ENCODE measurements at places on chromosomes 2 and 18.
A peak's percentile ranks its signal among the peaks of the same experiment; 100 is the strongest.

DNA sequence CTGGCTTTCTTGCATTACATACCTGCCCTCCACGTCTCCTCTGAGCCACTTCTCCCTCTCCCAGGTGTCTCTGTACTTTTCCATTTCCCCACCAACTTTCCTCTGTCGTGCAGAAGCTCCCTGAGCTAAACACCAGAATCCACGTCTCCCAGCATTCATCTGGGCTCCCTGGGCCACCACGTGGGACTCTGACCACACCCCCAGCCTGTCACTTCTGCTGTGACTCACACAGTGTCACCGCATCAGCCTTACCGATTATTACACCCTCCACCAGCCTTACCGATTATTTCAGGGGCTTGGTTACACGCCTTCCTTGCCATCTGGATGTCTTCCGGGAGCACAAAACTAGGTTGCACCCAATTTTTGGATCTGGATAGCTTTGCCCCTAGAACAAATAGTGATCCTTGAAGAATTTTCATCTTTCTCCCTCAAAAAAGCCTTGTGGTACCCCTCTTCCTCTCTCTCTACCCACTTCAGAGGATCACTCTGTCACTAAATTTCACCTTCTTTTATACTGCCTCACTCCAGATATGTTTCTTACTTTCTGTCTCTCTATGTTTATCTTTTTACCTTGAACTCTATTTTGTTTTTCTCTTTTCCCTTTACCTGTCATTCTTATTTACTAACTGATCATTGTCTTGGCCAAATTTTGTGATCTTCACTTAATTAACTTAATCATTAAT lies 136.9 kb upstream of the CAB39 start:
- peak; percentile 65 for DNase-seq

- no peak for DNase-seq
Observed at GRCh38 chr2:134707330-134707676, 11.5 kb downstream of the TMEM163 start.

GRCh38 chr18:63107171-63107845 lies 212.3 kb downstream of the BCL2 start:
- DNase-seq: no peak

DNA sequence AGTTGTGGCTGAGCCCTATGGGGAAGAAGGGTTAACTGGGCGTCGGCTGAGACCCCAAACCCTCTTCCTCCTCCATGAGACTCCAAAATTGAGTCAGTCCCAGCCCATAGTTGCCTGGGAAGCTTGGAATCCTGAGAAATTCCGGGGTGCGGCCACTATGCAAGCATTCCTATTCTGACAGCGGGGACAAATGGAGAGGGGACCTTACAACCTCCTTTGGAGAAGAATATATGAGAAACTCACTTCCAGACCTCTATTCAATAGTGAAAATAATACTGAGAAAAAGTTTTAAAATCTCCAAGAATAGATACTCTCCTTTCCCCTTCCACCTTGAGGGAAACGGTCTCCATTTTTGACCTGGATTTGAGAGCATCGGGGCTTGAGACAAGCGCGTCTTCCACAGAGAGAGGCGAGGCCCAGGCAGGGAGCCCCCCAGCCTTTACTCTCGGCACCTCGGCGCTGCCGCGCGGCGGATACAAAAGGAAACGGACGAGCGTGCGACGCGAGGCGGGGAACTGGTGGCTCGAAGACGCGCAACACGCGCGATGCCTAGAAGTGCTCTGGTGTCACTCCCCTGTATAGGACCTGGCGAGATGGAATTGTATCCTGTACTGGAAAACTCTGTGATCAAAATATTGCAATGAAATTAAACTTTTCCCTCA lies 11.1 kb downstream of the NR4A2 start:
- no peak for DNase-seq

DNA sequence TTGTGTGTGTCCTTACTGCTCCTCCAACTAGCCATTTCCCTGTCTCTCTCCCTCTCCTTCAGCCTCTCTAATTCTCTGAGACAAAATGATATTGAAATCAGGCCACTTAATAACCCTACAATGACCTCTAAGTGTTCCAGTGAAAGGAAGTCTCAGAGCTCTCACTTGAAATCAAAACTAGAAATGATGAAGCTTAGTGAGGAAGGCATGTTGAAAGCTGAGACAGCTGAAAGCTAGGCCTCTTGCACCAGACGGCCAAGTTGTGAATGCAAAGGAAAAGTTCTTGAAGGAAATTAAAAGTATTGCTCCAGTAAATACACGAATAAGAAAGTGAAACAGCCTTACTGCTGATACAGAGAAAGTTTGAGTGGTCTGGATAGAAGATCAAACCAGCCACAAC lies 72.9 kb downstream of the PRKCE start:
- DNase-seq: no peak

GRCh38 chr18:66210875-66211274 lies 393.0 kb downstream of the CDH19 start:
- DNase-seq: no peak

- no peak for DNase-seq
Observed at GRCh38 chr2:214960677-214961076, 151.2 kb upstream of the BARD1 start.

GRCh38 chr2:29420999-29421782 lies 306.0 kb downstream of the CLIP4 start:
- DNase-seq: no peak

DNA sequence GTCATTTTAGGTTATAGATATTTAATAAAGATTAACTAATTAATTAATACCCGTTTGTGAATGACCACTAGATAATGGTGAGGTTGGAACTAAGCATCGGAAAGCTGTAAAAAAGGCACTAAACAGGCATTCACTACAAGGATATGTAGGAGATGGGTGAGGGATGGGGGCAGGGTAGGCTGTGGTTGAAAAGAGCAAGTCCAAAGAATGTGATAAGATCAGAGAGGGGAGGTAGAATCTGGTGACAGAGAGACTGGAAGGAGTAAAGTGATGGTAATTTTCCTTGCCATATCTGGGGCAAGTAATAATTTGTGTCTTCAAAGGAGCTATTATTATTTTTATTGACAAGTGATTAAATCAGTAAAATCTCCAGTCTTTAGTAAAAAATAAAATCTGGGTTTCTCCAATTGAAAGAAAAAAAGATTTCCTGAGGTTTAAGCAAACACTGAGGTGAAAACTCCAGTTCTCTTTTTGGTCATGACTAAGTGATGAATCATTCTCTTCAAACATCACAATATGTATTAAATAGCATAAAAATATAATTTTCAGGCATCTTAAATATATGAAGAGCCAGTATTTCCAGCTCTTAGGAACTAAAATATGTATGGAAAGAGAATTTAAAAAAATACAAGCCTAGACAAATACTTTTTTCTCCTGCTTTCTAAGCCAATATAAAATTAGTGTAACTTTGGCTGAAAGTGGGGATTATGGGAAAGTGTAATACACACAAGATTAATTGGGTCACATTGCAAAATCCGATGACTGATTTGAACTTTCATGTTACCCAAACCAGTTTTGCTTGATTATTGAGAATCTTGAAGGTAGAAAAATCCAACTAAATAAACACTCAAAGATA lies 259.1 kb upstream of the RBMS1 start:
- no peak for DNase-seq

- DNase-seq: peak; percentile 34
Observed at GRCh38 chr2:236165842-236166795, 2.1 kb downstream of the GBX2 start.

- DNase-seq: no peak
Observed at GRCh38 chr2:46232860-46233259, 64.3 kb upstream of the EPAS1 start.

DNA sequence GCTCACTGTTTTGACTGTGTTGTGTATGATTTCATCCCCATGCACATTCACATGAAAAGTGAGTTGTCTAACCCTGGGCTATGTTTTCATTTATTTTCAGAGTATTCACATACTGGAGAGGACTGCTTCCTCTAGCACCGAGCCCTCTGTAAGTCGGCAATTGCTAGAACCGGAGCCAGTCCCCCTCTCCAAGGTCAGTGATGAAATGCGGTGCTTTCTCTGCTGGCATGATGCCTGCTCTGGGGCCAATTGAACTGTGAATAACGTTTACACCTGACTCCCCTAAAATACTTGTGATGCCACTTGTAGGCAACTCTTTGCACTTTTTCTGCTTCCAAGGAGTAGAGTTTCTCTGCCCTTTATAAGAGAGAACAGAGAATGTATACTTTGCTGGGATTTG lies 126.9 kb downstream of the PRKRA start:
- DNase-seq: no peak

DNA sequence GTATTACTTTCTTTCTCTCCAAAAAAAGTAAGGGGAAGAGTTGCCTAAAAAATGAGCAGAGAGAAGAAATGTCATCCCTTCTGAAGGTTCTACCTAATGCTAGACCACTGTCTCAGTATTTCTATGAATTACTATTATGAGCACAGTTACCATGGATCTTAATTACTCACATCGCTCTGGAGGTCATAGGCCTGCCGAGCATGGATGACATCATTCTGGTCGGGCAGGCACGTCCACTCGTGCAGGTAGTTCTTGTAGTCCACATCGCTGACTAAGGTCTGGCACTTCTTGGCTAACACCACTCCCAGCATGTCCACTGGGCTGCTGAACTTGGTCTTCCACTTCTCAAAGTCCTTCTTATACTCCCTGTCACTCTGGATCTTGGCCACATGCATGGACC lies 106.9 kb downstream of the NEB start:
- DNase-seq: no peak

GRCh38 chr2:95043300-95044093 lies 18.0 kb downstream of the MAL start:
- DNase-seq: no peak

DNA sequence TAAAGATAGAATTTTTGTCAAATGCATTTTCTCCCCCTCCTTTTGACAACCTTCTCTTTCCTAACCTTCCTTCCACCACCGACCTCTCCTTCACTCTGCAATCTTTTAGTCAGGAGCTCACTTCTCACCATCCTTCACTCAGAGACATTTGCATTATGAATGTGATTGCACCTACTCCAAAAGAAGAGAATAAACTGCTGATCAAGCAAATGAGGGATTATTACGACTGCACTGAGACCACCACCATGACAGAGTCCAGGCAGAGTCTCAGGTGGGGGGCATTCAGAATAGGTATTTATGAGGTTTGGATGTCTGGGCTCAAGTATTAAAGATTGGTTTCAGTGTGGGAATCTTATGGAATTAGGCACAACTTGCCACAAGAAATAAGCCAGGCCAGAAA lies 483.9 kb downstream of the PTH2R start:
- no peak for DNase-seq

- no peak for DNase-seq
Observed at GRCh38 chr2:127887776-127888130, 2.0 kb upstream of the AMMECR1L start.

GRCh38 chr2:178271094-178271493 lies 76.8 kb downstream of the OSBPL6 start:
- DNase-seq: no peak

DNA sequence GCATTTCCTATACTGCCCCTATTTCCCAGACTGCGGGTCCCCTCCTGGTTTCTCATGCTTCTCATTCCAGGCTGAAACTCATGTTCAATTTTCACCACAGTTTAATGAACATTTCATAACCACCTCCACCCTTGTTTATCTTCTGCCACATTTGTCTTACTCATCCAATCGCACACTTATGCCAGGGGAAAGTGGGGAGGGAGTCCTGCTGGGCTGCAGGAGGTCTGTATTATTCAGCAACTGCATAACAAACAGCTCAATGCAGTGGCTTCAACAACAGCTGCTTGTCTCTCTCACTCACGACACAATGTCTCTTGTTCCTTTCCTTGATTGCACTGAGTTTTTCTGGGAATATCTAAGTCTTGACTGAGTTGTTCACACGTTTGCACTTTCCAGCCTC lies 106.0 kb downstream of the ZNF519 start:
- no peak for DNase-seq

- no peak for DNase-seq
Observed at GRCh38 chr2:46171996-46172546, 125.1 kb upstream of the EPAS1 start.

DNA sequence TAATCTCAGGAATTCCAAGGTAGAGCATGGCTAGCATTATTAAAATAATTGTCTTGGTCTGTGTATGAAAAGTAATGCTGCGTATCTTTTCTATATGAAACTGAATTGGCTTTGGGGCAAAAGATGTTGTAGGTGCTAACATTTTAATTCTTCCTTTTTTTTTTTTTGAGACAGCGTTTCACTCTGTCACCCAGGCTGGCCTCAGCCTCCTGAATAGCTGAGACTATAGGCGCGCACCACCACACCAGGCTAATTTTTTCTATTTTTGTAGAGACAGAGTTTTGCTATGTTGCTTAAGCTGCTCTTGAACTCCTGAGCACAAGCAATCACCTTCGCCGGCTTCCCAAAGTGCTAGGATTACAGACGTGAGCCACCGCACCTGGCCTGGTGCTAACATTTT lies 172.6 kb upstream of the STON1 start:
- DNase-seq: no peak

- DNase-seq: peak; percentile 56
Observed at GRCh38 chr2:112688086-112688880, 32.5 kb upstream of the NT5DC4 start.

- DNase-seq: no peak
Observed at GRCh38 chr2:171410101-171410500, 23.7 kb downstream of the METTL8 start.

DNA sequence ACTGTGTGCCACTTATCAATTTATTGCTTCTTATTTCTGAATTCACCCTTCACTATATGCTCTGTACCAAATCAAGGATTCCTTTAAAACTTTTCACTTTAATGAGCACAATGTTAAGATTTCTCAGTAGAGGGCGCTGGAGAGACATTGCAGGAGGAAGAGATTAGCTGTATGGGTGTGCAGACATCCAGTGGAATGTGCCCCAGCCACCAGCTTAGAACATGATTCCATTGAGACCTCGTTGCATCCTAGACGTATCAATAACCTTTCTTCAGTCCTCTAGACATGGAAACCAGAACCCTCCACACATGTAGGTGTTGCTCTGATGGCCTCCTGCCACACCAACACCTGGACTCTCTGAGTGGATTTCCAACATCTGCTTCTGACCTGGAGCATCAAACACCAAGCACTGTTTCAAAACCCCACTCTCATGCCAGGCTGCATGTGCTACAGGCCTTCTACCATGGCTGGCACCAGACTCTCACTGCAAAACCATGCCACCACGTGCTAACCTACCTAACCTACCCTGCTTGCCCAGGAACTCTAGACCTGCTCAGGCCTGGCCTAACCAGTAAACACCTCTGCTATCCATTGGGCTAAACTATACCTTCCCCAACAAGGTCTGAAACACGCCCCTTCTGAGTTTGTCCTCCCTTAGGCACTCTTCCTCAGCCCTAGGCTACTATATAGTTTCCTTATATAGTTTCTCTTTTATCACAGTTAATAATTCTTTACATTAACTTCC lies 633.2 kb upstream of the PKDCC start:
- DNase-seq: peak; percentile 59

DNA sequence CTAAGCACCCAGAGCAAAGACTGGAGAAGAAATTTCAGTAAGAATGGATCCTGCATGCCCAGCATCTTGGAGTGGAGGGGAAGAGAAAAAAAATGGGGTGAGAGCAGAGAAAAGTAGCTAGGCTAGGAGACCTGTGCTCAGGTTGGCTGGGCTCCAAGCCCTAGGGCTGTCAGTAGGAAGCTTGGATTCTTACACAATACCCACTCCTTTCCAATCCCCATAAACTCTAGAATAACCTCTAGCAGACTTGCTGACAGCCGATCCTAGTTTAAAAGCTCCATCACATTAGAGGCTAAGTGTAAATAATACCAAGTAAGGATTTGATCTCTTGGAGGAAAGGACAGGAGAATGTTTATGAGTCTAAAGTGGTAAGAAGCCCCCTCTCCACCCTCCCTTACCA lies 46.2 kb upstream of the NABP1 start:
- DNase-seq: no peak

- DNase-seq: peak; percentile 31
Observed at GRCh38 chr2:47003641-47004427, 88.2 kb upstream of the MCFD2 start.
